Gastrocnemius medialis (tissue), 4 donors: ENCODE measurements at places on chromosomes 1 and 21. TPM values are rescaled to one million over a fixed set of nuclear protein-coding genes. Genes with fewer than 3 reads are reported as not detected.

DNA sequence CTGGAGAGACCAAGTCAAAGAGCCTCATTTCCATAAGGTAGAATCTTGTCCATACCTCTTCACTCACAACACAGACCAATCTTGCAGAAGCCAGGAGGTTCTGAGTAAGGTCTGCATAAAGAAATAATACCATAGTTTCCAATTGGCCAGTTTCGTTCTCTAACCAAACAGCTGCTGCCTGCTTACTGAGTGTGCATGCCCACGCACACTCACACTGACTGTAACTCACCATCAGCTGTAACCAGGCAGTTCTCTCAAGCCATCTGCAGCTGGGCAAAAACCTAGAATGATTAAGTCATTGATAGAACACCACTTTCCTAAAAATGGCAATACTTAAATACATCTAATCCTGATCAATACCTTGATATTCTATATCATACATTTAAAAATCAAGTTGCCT lies 106.6 kb upstream of the VAV3 start:
- no peak for DNase-seq

- no peak for DNase-seq
Measured at GRCh38 chr1:72184099-72184701, 98.1 kb downstream of the NEGR1 start.

GRCh38 chr1:171563675-171564074 lies 58.4 kb upstream of the MYOCOS start:
- no peak for DNase-seq

CD48 gene
- 1.3 TPM for total RNA-seq

DNA sequence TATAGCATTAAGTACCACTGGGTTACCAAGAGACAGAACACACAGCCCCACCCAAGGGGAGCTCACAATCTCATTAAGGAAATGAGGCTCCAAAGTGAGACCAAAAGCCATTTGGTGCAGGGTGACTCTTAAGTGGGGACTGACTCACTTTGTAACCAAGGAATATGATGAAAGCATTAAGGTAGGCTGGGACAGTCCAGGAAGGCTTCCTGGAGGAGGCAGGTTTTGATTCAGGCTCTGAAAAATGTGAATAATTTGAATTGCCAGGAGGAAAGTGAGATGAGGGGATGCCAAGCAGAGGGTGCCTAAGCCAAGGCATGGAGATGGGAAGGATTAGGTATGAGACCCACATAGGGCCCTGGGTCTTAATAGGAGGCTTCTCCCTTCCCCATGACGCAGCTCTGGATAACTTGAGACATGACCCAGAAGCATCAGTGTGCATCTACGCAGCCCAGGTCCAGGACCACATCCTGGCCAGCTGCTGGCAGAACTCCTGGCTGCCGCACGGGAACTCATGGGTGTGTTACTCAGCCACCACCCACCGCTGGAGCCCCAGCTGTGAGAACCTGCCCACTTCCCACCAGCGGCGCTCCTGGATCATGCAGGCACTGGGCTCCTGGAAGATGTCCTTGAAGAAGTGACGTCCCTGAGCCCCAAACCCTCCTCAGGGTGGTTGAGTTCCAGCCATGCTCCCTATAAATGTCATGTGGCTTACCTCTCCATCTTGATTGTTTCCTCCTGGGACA lies 5.9 kb upstream of the TTC4 start:
- DNase-seq = no peak

DNA sequence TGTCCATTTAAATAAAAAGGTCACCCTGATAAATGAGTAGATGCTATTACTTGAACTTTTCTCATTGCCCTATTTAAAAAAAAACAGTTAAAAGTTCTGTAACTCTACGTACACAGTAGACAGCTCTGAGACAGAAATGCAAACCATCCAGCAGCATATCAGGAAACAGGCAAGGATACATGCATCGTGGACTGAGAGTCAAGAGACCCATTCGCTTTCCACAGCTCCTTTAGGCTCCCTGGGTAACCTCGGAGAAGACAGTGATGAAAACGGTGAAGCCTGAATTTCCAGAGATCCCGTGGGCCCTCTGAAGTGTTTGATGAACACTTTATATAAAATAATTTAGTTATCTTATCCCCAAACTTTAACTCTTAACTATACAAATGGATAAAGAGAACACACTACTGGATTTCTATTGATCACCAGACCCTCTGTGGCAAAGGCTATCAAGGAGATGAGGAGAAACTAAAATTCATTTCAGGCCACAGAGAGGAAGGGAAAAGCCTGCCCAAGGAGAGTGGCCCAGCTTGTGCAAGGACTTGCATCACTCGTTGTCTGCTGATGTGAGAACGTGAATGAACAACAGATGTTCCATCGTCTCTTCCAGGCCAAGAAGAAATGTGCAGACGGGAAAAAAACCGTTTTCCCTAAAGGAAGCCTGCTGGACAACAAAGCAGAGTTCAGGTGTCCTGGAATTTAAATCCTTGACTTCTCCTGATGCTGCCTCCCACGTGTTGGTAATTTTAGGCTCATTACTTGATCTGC lies 131.0 kb downstream of the TGFBR3 start:
- DNase-seq = peak; percentile 68

DNA sequence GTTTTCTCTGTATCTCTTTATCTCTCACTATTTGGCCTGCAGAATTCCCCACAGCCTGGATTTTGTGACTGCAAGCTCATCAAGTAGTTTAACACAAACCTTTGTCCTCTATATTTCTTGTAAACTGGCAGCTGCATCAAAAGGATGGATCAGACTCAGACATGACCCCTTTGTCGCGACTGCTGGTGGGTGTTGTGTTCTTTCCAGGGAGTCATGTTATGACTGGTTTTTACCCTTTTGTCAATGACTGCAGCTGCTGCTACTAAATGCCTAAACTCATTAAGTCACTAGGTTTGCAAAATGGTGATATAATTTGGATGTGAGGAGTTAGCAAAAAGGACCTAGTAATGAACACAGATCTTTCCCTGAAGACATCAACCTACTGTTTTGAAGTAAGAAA lies 10.2 kb upstream of the TOMM20 start:
- no peak for DNase-seq

IRF6 gene
- 0.55 TPM for total RNA-seq

DNA sequence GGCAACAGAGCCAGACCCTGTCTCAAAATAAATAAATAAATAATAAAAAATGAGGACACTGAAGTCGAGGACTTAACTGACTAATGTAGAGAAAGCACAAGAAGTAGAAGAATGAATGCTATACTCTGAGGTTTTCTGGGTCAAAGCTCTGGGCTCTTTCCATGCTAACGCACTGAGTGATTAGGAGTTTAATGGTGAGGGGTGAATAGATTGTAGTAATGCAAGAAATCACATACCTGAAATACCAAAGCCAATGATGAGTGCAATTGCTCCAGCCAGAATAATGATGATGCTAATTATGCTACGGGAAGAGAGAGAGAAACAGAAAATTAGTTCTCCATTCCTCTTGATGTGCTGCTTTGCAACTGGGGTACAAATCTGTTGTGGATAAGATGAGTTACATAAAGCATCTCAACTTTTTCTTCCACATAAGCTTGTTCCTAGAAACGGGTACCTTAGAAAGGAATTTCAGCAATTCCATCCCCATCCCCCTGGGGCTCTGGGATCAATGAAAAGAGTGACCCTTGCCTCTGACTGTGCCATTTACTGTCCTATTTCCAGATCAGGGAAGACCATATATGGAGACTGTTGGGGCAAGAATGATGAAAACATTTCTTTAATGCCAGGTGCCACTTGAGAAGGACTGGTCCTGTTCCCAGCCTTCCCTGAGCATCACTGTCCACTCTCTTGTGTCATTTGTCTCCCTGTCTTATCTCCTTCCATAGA lies 40.7 kb downstream of the VTCN1 start:
- no peak for DNase-seq

FCRL5 gene
- total RNA-seq = not detected

GRCh38 chr1:53154859-53155438 lies 12.5 kb upstream of the SLC1A7 start:
- DNase-seq = no peak

TNFRSF18 gene
- total RNA-seq = not detected

ST6GALNAC5 gene
- not detected for total RNA-seq

DNA sequence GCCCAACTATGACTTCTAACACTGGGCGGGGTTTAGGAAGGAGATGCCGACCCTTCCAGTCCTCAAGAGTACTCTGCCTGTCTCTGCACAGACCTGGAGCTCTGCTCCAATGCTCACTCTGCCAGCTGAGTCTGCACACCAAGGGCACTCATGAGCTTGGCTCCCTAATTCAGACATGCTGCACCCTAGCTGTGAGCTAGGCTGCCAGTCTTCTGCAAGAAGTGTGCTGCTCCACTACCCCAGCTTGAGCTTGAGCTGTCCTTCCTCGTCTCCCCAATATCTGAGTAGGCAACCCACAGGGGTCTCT lies 13.2 kb downstream of the TP53BP2 start:
- no peak for DNase-seq

LRRC71 gene
- total RNA-seq = not detected

GRCh38 chr1:232483826-232484225 lies 146.1 kb downstream of the SIPA1L2 start:
- no peak for DNase-seq

C4BPA gene
- total RNA-seq = 2.8 TPM

HEYL gene
- total RNA-seq = 1.8 TPM

TNNI3K gene
- total RNA-seq = 6.8 TPM

DNA sequence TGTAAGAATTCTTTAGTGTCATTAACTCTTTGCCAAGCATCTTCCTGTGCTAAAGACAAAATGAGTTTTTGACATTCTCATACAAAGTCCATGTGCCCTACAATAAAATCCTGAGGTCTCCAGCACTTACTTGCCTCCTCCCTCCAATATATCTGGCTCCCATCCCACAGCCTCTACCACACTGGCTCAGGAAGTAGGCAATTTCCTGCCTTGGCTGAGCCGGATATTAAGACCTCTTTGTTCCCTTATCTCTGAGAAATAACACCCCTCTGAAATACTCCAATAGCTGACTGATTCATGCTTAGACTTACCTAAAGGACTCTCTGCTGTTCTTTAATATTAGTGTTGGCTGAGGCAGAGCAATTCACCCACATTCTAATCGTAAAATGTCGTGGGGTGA lies 37.6 kb upstream of the GORAB start:
- DNase-seq = no peak

- DNase-seq = no peak
Measured at GRCh38 chr1:9626201-9626608, 25.3 kb upstream of the PIK3CD start.

DNA sequence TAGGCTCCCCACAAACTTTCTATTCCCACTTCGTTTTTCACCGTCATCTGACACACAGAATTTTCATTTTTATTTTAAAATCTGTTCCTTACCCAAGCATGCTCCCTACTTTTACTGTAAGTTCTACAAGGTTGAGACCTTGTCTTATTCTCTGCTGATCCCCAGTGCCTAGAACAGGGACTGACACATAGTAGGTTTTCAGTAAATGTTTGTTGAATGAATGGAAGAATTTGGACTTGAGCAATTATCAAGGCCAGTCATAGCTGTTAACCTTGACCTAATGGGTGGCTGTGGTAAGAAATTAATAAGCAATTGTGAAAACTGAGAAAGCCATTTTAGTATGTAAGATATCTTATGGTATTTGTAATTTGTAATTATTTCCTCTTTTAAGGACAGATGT lies 71.1 kb downstream of the LAMC1 start:
- no peak for DNase-seq

- DNase-seq = no peak
Measured at GRCh38 chr1:155933591-155934096, 569 bp downstream of the KHDC4 start.

GRCh38 chr1:52978045-52978444 lies 51.0 kb downstream of the SCP2 start:
- no peak for DNase-seq

DNA sequence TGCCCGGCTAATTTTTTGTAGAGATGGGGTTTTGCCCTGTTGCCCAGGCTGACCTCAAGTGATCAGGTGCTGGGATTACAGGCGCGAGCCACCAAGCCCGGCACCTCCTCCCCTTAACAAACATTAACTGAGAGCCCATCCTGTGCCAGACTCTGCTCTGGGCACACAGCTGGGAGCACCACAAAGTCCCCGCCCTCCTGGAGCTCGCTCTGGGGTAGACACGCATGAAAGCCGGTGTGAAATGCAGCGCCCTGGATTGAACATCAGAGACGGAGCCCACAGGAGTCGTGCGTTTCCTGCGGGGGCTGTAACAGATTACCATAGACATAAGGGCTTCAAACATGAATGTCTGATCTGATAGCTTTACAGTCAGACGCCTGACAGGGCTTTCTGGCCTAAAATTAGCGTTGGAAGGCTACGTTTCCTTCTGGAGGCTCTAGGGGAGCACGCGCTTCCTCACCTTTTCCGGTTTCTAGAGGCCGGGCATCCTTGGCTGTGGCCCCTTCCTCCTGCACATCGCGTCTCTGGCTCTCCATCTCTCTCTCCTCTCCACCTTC lies 14.3 kb downstream of the SLC27A3 start:
- DNase-seq = peak; percentile 13

DNA sequence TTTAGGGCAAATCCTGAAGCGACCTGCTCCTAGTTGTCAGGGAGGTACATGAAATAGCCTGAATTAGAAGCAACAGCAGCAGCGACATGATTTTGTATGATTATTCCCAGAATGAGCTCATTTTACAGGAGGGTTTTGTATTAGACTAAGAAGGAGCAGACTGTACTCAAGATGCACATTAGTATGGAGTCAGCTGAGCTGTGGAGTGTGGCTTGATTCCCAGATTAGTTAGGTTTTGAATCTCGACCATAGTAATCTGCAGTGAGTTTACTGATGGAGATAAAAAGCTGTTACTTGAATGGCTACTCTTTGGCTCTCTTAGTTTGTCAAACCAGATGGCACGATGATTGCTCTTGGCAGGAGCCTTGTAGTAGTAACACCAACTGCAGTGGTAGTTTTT lies 143.1 kb downstream of the PHTF1 start:
- DNase-seq = no peak
